ENCODE measurements at places on chromosomes 5 and 9.

DNA sequence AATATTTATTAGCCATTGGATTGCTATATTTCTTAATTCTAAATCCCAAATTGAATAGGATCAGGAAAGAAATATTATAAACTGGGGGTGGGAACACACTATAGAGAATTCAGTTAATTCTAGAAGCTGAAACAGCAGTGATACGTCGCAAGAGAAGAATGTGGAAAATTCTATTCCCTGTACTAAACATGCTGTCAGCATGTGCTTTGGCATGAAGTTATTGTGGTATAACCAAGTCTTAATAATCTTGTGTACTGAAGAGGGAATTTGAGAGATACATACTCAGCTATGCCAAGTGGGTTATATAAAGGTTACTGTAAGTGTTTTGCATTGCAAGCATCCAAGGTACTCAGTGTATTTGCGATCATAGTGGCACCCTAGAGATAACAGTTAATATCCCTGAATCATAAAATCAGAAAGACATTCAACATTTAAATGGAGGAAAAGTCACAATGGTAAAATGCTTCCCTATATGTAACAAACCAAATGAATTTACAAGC is 1492.9 kb upstream of the C9orf72 start:
- no peak for DNase-seq

GRCh38 chr9:9521033-9521779 is 1091.6 kb downstream of the PTPRD start:
- no peak for DNase-seq

GRCh38 chr9:132249123-132249522 is 87.3 kb downstream of the NTNG2 start:
- DNase-seq, result no peak

- DNase-seq, result no peak
These were observed 68.9 kb upstream of the PITX1 start for GRCh38 chr5:135102716-135103574.

DNA sequence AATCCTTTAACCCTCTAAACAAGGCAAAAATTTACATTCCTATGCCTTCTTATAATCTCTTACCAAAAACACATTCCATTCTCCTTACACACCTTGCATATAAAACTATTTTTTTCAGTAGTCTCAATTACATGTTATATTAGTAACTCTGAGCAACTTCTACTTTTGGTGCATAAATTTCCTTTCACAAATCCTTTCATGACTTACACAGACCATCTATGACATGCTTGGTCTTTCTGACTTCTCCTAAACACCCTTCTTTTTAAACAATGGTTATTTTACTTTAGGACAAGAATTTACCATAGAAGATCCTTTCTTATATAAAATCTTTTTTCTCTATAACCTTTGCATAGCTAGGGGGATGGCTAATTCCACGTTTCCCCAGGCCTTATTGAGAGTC is 208.0 kb upstream of the ARRDC3 start:
- DNase-seq, result no peak

DNA sequence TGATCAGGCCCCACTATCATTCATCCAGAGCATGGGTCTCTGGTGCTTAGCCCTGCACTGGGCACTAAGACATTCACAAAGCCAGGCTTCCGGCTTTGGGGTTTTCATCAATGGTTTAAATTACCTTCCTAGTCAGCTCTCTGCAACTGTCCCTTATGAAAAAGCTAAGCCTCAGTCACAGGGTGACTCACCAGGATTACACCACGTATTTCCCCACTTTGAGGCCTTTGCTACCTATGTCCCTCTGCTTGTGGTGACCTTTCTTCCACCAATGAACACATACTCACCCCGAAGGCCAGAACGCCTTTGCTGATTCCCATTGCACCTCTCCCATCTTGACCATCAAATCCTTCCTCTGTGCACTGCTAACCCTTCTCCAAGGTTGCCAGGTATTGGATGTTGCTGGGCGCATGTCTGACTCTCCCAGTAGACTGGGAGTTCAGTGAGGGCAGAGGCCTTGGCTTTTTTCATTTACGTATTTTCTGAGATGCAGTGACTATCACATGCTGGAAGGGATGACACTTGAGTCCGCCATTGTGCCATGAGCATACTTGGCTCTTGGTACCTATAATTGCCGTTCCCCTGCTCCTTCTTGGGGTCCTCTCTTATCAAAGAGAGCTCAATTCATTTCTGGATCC is 58.7 kb upstream of the TNFSF8 start:
- no peak for DNase-seq

DNA sequence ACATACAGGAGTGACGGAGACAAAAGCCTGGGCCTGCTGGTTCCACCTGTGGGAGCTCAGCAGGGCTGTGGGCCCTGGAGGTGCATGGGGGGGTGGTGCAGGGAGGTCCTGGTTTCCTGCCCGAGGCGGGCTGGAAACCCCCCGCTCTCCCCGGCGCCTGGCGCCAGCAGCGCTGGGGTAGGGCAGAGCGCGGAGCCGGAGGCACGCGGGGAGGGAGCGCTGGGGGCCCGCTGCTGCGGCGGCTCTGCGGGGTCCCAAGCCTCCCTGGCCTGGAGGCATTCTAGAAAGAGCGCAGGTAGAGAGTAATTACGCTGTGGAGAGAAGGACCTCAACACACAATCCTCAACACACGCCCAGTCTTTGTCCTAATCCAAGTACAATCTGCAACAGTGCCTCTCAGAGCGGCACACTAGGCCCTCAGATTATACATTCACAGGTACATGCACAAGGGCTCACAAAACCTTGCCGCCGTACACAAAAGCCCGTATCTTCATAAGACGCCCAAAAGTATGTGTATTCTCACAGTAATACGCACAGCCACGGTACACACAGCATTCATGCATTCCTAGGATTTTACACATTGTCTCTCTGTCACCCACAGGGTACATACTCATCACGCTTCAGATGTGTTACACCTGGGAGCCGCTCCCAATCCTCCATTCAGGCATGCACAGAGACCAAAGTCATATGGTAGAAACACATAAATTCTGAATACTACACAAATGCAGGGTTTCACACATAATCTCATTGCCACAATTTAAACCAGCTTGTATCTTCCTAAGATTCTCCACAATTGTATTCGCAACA is 2.1 kb upstream of the HAND1 start:
- no peak for DNase-seq

DNA sequence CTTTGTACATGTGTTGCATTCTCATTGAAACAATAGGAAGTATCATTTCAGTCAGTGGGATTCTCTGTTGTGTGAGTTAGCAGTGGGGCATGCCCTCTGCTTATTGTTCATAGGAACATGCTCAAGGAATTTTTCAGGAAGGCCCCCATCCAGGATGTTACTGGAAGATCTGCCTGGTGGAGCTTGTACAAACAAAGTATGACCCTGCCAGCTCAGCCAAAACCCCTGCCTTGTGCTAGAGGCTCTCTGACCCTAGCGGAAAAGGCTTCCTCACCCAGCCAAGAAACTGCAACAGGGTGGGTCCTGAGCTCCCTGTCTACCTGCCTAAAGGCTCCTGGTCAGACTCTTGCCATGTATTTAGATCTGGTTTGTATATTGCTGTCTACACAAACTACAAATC is 43.2 kb downstream of the MRRF start:
- no peak for DNase-seq

DNA sequence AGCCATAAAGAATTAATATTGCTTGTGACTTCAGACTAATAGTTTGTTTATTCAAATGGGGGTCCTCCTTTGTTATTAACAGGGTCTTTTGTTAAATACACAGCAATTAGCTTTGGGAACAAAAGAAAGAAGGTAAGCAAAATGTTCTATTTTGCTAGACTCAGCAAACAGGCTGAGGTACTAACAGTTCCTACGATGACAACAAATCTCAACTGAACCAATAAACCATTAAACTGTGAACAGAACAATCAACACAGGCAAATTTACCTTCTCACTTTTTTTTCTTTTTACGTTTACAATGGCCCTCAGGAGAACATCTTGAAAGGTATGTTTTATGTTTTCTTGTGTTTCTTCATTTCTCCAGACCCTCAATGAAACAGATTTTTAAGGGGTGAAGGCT is 207.2 kb downstream of the NFIB start:
- DNase-seq, result no peak

Data from GM12864 (cell line).